ENCODE measurements at places on chromosomes 16 and 17. TPM values are rescaled to one million over a fixed set of nuclear protein-coding genes. Genes with fewer than 3 reads are reported as not detected.

Gene TBC1D26
- total RNA-seq, result not detected

Gene TRIM25
- 131 TPM for total RNA-seq

Gene SLC13A5
- not detected for total RNA-seq

Gene FSCN2
- 0.52 TPM for total RNA-seq

Data from activated CD8-positive, alpha-beta T cell treated with anti-CD3 and anti-CD28 coated beads, Interleukin-2, amount 10 ng/mL, durations not matched to agents 7 days and 5 days (primary cell).